ENCODE measurements at places on chromosomes 11 and 22.

- no peak for DNase-seq
Measured at GRCh38 chr11:60954421-60954820, 2.4 kb upstream of the SLC15A3 start.

- no peak for DNase-seq
Measured at GRCh38 chr22:47152938-47153337, 390.5 kb downstream of the TBC1D22A start.

DNA sequence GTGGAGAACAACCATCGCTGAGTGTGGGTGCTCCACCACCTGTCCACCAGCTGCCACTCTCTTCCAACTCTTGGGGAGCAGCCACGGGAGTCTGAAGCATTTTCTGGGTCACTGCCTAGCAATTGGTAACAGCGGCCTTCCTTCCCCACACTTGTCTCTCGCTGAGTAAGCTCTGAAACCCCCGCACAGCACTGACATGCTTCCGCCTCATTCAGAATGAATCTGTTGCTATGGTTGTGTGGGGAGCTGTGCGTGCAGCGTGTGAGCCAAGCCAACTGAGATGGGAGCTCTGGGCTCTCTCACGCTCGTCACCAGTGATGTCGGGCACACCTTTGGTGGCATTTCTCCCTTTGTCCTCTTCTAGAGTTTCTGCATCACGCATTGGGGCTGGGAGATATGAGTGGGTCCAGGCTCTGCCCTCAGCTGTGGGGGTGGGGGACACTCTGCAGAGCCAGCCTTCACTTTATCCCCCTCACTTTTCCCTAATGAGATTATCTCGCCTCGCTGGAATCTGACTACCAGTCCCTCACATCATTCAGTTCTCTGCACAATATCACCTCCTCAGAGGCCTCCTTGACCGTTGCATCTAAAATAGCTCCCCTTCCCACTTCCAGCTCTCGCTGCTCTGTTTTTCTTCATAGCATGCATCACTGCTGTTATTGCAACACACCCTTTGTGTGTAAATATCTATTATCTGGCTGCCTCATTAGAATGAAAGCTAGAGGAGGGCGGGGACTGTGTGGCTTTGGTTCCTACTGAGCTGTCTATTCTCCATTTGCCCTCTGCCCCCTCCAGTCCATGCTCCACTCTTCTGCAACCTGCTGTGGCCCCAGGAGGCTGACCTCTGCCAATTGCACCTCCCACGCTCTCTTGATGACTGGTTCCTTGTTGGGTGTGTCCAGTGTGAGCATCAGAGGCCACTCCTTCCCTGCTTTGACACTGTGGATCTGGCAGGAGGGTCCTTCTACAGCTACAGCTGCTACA is 569.9 kb upstream of the CADM1 start:
- DNase-seq, result no peak

- no peak for DNase-seq
Measured at GRCh38 chr11:91220476-91221202, 997.8 kb upstream of the CHORDC1 start.

- no peak for DNase-seq
Measured at GRCh38 chr11:46099963-46100316, 21.3 kb downstream of the PHF21A start.

DNA sequence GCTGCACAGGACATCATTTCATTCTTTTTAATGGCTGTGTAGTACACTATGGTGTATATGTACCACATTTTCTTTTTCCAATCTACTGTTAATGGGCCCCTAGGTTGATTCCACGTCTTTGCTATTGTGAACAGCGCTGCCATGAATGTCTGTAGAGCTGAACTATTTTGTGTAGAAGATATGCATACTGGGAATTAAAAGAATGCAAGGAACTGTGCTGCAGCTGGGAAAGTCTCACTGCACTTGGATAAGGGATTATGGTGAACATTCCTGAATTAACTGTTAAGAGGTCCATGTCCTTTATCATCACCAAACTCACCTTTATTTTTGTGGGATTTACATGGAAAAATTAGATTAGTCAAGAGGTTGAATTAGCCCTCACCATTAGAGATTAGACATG is 224.7 kb downstream of the SNX19 start:
- DNase-seq, result no peak

GRCh38 chr11:117678658-117679406 is 118.2 kb downstream of the DSCAML1 start:
- no peak for DNase-seq

DNA sequence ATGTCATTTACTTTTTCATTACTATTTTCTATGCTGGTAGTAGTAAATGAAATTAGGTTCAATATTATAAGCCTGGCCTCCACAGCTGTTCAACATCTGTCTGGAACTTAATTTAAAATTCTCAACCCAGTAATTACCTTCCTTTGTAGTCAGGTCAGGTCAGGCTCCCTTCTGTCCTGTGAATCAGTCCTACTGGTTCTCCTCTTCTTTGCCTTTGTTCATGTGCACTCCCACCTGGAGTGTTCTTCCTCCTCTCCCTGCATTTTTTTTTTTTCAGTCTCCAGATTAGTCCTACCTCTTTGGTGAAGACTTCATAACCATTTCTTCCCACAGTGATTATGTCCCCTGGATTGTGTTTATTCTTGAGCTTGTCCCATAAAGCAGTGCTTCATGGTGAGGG is 67.9 kb downstream of the DKK3 start:
- no peak for DNase-seq
